Esophagus muscularis mucosa (tissue), 4 donors: ENCODE measurements at places on chromosomes 13 and 19. TPM values are rescaled to one million over a fixed set of nuclear protein-coding genes. Genes with fewer than 3 reads are reported as not detected.
A peak's percentile ranks its signal among the peaks of the same experiment; 100 is the strongest.

DNA sequence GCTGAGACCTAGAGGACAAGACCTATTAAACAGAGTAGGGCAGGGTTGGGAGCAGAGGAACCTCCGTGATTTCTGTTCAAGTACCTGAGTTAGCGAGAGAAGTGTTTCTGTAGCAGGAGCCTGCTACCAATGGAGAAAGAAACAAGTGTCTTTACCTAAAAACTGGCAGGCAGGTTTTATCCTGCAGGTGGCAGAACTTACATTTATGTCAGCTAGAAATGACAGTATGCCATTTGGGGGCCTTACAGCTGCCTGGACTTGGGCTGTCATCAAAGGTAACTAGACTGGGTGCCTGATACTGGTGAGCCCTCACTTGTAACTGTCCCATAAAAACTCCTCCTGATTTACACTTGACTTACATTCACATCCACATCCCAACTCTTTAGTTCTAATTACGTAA lies 185.3 kb upstream of the MIR17HG start:
- no peak for DNase-seq

GRCh38 chr19:33294058-33294798 lies 8.1 kb downstream of the CEBPA start:
- DNase-seq, result no peak

DNA sequence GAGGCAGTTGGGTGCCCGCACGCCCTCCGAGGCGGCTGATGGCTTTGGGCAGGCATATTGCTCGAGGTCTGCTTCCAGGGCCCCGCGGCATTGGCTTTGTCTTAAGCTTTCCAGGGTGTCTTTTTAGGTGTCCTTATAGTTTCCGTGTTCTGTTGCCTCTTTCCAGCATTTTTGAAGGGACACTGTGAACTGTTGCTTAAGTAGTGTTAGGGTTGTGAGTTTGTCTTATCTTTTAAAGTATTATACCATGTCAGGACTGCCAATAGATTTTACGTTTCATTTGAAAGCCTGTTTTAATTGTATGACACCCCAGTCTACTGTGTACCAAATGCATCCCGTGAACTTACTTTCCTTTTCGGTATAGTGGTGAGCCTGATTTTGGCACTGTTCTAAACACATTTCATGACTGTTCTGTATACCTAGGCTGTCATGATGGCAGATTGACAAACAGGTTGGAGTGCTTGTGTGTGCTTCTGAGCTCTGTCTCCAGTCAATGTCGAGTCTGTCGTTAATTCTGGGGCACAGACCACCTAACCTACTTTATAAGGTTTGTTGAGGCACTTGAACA lies 656 bp downstream of the PCCA start:
- no peak for DNase-seq

DNA sequence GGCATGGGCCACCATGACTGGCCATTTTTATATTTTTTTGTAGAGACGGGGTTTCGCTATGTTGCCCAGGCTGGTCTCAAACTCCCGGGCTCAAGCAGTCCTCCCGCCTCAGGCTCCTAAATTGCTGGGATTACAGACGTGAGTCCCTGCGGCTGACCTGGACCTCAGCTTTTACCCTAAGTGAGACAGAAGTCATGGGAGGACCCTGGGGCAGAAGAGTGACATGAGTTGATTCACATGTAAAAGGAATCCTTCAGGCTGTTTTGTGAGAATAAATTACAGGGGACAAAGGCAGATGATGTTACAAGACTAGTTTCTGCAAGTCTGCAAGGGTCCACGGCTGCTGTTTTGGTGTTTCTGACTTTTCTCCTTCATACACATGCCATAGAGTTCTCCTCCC lies 2.6 kb upstream of the BCAM start:
- no peak for DNase-seq

GRCh38 chr13:24746618-24747247 lies 17.2 kb upstream of the RNF17 start:
- no peak for DNase-seq

DNA sequence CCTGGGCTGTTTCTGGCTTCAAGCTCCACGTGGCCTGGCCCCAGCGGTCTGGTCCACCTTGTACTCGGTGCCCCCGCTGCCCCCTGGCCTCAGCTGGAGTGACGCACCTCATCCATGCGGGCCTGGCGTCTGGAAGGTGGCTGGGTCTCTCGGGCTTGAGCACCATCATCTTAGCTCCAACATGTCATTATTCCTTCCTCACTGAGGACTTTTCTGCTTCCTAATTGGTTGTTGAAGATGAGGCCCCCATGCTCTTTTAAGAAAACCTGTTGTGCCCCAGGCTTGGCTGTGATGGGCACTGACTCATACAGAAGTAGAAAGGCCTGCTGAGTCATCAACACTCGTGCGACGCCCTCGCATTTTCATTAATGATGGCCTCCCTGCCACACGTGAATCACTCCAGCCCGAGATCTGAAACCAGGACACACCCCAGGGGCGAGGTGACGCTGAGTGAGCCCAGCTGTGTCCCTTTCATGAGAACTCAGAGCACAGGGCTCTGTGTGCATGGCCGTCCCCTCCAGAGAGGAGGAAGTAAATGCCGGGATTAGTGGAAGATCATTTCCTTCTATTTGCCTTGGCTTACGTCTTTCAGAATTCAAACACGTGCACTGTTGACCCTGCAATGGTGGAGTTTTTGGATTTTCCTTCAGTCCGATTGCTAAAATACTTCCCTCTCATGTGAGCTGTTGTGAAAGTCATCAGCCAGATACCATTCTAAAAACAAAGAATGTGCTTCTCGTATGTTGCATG lies 14.0 kb upstream of the GJA3 start:
- peak; percentile 98 for DNase-seq

DNA sequence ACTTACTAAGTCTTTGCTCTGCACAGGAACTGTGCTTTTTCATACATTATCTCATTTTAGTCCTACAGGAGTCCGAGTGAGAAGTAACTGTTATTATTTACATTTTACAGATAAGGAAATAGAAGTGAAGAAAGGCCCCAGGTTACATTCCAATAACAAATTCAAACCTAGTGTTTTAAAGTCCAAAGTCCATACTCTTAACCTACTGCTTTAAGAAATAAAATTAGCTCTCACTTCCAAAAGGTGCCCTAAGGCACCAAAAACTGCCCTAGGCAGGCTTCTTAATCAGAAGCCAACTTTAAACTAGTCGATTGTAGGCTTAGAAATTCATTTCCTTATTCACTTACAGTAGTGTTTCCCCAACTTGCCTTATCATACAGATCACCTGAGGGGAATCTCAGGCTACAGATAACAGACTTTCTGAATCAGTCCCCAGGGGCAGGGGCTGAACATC lies 555.9 kb downstream of the DIAPH3 start:
- no peak for DNase-seq

DNA sequence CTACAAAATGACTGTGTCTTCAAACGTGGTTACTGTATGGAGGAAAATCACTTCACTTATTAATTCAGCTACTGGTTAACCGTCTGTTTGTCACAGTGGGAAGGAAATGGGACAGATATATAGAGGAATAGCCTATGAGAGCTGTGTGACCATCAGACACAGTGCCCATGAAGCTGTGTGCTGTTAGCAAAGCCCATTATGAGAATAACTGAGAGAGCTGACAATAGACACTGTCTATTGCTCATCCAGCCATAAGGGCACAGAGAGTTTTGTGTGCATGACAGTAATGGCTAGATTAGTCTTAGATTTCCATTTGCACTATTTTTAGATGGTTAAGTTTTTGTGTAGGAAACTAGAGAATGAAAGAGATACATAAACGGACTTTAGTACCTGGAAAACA lies 64.1 kb upstream of the POSTN start:
- no peak for DNase-seq

- no peak for DNase-seq
Observed at GRCh38 chr13:39130301-39130700, 92.0 kb downstream of the NHLRC3 start.

DNA sequence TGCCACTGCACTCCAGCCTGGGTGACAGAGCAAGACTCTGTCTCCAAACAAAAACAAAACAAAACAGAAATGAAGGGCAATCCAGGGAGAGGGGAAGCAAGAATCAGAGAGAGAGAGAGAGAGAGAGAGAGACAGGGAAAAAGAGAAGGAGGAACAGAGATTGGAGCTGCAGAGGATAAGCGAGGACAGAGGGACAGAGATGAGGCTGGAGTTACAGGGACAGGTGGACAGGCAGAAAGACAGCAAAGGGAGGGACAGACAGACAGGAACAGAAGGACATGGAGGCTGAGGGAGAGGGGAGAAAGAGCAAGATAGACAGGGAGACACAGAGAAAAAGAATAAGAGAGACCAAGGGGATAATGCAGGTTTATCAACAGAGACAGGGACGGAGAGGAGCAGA lies 1.3 kb upstream of the CRX start:
- no peak for DNase-seq

- no peak for DNase-seq
Observed at GRCh38 chr19:44557933-44558332, 28.5 kb upstream of the CEACAM20 start.

GRCh38 chr13:99926014-99926731 lies 45.4 kb downstream of the ZIC5 start:
- DNase-seq, result no peak

- no peak for DNase-seq
Observed at GRCh38 chr13:25943658-25944057, 108.2 kb downstream of the SHISA2 start.

DNA sequence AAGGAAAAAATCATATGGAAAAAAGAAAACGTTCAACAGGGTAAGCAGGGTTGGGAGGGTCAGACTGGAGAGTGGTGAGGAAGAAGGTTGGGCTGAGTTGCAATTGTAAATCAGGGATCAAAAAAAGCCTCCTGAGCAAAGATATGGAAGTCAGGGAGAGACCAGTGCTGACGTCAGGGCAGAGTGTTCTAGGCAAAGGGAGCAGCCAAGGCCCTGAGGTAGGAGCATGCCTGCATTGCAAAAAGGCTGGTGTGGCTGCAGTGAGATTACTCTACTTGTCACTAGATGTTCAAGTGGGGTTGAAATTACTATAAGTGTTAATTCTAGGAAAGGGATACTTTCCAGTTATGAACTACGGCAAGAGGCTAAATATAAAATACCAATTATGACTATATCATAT lies 562.0 kb downstream of the MYO16 start:
- no peak for DNase-seq

DNA sequence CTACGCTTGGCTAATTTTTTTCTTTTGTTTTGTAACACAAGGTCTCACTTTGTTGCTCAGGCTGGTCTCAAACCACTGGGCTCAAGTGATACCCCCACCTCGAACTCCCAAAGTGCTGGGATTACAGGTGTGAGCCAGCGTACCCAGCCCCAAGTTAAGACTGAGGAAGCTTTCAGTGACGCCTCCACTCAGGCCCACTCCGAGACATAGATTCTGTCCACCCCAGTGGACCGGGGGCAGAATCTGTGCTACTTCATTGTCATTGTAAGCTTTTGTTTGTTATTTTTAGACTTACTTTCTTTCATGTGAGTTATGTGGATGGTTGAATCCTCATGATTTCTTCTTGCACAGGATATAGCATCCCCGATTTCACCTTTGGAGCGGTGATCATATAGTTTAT lies 156.9 kb upstream of the TSHZ3 start:
- DNase-seq, result peak; percentile 66

DNA sequence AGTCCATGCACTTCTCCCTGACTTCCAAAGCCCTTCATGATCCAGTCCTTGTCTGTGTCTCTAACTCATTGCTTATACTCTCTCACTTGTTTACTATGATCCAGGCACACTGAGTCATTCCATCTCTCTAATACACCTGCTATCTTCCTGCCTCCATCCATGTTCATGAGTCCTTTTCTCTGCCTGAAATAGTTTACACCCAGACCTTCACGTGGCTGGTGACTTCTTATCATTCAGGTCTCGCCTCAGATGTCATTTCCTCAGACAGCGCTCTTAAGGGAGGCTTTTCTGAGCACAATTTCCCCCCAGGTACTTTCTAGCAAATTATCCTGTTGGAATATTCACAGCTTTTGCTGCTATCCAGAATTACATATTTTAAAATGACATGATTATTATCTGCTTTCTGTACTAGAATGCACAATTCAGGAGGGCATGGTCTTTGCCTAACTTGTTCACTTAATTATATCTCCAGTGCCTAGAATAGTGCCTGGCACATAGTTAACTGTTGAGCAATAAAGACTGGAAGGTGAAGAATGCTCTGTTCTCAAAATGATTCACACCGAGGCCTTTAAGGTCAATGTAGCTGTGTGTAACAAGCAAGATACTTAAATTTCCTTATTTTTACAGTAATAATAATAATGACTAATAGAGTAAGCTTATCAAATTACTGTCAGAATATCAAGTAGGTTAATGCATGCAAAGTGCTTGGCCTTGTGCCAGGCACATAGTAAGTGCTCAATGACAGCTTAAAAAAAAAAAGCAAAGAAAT lies 183.7 kb upstream of the SPRY2 start:
- DNase-seq, result no peak

- no peak for DNase-seq
Observed at GRCh38 chr13:41099986-41100385, 32.6 kb downstream of the KBTBD6 start.

DNA sequence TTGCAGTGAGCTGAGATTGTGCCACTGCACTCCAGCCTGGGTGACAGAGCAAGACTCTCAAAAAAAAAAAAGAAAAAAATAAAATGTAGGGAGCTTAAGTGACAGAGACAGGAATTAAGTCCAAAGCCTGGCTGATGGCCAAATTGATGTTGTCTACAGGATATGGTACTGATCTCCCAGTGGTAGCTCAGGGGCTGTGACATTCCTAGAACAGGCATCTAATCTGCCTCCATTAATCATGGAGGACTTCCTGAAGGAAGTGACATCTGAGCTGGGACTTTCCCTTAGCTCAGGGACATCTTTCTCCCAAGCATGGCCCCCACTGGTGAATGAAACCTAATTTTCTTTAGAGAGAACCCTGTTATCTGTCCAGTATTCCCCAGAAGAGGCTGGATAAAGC lies 11.4 kb upstream of the EDDM13 start:
- no peak for DNase-seq

DNA sequence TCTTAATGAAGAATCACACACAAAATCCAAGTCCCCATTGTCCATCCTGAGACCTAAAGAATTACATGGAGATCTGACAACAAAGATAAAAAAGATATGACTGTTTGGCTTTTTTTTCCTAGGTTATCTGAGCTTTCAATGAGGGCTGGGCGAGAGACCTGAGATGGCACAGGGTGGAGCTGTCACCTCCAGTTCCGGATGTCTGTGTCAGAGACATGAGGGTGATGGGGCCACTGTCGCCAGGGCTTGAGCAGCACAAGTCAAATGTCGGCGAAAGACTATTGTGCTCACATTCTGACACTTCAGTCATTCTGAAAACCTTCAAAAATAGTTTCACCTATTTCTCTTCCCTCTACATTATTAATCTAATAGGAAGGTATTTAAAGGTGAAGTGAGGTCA lies 65.7 kb downstream of the SLC7A1 start:
- no peak for DNase-seq

MUC16 gene
- total RNA-seq, result under 0.01 TPM

RFX1 gene
- 8.9 TPM for total RNA-seq

SUGP1 gene
- 26.0 TPM for total RNA-seq

FAM216B gene
- not detected for total RNA-seq

TIMM44 gene
- total RNA-seq, result 99.3 TPM

SOHLH2 gene
- not detected for total RNA-seq

REXO1 gene
- 35.4 TPM for total RNA-seq

MAMSTR gene
- total RNA-seq, result 1.8 TPM
